Left forelimb (tissue), 1 donor: ENCODE measurements at places on chromosomes 5 and 9.

DNA sequence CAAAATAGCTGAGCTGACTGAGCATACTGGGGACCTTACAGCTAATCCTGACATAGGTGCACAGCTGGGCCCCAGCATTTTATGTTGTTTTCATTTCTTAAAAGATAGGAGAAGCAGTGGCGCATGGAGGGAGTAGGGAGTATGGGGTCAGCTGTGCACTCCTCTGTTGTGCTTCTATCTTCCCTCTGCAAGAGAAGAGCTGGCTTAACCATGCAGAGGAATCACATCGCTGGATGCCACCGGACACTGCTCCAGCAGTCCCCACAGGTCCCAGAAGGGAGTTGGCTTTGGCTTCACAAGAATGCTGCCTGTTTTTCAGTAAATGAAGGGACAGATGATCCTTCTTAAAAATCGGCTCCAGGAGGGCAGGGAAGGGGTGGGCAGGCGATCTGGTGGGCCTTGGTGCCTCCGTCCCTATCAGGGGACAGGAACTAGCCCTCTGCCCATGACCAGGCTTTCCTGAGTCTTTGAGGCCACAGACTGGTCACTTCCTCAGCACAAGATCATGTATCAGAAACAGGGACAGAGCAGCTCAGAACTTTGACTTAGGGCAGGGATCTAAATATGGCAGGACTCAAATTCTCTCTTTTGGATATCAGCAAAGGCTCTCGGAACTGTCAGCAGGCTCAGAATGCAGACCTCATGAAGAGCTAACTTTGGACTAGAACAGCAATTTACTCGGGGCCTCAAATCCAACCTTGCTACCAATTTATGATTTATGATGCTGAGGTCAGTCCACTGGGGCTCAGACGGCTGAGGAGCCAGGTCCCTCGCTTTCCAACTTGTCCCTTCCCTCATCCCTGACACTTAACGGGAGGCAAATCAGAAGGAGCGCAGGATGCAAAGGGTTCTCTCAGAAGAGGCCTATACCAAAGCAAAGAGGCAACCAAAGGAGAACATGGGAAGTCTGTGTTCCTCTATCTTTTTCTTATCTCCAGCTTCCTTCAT, 47.2 kb downstream of the MARCHF3 start:
- no peak for DNase-seq

DNA sequence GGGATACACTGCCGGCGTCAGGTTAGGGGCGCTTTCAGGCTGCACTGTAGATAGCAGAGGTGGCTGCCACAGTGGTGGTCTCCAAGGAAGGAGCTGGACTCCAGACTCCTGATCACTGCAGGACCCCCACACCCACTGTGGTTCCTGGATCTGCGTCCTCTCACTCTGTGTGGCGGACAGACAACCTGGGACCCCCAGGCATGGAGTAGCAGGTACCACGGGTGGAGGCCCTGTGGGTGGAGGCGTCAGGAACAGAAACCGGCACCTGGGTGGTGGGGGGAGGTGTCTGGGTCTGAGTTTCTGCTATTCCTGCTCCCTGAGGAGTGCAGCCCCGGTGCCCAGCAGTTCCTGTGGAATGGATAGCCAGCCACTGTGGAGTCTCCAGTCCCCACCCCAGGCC, 75.1 kb upstream of the PCAT7 start:
- DNase-seq, result no peak

DNA sequence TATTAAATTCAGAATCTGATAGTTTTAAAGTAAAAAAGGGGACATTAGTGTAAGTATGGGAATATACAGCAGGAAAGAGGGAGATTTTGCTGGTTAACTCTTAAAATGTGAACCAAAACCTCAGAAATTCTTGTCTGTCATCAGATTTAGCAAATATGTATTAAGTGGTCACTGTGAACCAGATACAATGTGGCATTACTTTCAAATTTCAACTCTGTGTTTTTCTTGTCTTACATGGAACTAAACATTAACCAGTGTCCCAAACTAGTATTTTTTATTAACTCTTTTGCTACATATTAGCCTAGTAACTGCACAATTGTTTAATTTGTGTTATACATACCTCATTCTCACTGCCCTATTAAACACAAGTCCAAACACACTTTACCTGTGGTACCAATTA, 259.9 kb upstream of the RASA1 start:
- no peak for DNase-seq

DNA sequence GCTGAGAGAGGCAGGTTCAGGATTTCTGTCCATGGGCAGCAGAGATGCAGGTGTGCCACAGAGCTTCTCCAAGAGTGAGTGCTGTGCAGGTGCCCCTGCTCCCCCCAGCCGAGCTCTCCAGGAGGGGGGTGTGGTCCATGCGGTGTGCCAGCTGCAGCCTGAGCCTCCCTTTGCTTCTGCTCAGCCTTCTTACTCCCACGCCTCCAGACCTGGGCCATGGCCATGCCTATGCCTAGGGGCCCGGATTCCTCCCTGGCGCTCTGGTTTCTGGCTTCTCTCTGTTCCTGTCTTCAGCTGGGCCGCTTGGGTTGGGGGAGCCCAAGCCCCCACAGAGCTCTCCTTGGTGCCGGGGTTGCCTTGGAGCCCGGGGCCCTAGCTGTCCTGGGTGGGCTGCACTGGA, 133.3 kb downstream of the CACNA1B start:
- DNase-seq, result peak; percentile 53

DNA sequence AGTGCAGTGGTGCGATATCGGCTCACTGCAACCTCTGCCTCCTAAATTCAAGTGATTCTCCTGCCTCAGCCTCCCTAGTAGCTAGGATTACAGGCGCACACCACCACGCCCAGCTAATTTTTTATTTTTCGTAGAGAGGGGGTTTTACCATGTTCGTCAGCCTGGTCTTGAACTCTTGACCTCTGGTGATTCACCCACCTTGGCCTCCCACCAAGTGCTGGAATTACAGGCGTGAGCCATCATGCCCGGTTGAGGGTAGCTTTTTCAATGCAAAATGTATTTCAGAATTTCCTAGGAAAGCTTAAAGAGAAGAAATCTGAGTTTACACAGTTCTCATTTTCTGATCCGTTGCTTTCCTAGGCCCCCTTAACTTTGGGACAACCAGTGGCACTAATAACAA, 15.7 kb downstream of the BDP1 start:
- no peak for DNase-seq
